Left renal cortex interstitium (tissue), 4 donors: ENCODE measurements at places on chromosomes 2 and 18. TPM values are rescaled to one million over a fixed set of nuclear protein-coding genes. Genes with fewer than 3 reads are reported as not detected.

The RFTN2 gene
- 23.3 TPM for polyA plus RNA-seq

The CYBRD1 gene
- polyA plus RNA-seq = 36.1 TPM

The MGAT4A gene
- 26.6 TPM for polyA plus RNA-seq

The WDR35 gene
- polyA plus RNA-seq = 29.3 TPM

The TTC39C gene
- 8.0 TPM for polyA plus RNA-seq

The CHRNG gene
- 2.0 TPM for polyA plus RNA-seq

The EGR4 gene
- not detected for polyA plus RNA-seq

The ICOS gene
- not detected for polyA plus RNA-seq

The CEBPZ gene
- polyA plus RNA-seq = 70.3 TPM

The ANKRD29 gene
- 0.70 TPM for polyA plus RNA-seq

The GAREM1 gene
- 25.7 TPM for polyA plus RNA-seq

The GLI2 gene
- polyA plus RNA-seq = 11.1 TPM

The RPL37A gene
- polyA plus RNA-seq = 2,871 TPM

The LCT gene
- not detected for polyA plus RNA-seq

The INPP1 gene
- polyA plus RNA-seq = 15.3 TPM

The CCL20 gene
- 0.61 TPM for polyA plus RNA-seq

The CFAP65 gene
- polyA plus RNA-seq = 0.41 TPM

The FSIP2 gene
- polyA plus RNA-seq = 3.7 TPM

The BMP10 gene
- not detected for polyA plus RNA-seq

The CSRNP3 gene
- polyA plus RNA-seq = 10.5 TPM

The SP5 gene
- polyA plus RNA-seq = 0.85 TPM

The NTSR2 gene
- polyA plus RNA-seq = not detected

The G6PC2 gene
- 0.04 TPM for polyA plus RNA-seq

The LYG1 gene
- 5.8 TPM for polyA plus RNA-seq

The APOB gene
- polyA plus RNA-seq = 1.5 TPM

The LIPG gene
- polyA plus RNA-seq = 39.3 TPM

The IL1RN gene
- polyA plus RNA-seq = 5.1 TPM

The ABCB11 gene
- 0.07 TPM for polyA plus RNA-seq

The MOGAT1 gene
- polyA plus RNA-seq = 0.48 TPM

The ADGRF3 gene
- polyA plus RNA-seq = 2.9 TPM

The MC5R gene
- polyA plus RNA-seq = 0.64 TPM
